NCI-H1417 treated with DMSO at 0.1 percent for 48 hours (cell line): ENCODE measurements at places on chromosomes 7 and 10.

DNA sequence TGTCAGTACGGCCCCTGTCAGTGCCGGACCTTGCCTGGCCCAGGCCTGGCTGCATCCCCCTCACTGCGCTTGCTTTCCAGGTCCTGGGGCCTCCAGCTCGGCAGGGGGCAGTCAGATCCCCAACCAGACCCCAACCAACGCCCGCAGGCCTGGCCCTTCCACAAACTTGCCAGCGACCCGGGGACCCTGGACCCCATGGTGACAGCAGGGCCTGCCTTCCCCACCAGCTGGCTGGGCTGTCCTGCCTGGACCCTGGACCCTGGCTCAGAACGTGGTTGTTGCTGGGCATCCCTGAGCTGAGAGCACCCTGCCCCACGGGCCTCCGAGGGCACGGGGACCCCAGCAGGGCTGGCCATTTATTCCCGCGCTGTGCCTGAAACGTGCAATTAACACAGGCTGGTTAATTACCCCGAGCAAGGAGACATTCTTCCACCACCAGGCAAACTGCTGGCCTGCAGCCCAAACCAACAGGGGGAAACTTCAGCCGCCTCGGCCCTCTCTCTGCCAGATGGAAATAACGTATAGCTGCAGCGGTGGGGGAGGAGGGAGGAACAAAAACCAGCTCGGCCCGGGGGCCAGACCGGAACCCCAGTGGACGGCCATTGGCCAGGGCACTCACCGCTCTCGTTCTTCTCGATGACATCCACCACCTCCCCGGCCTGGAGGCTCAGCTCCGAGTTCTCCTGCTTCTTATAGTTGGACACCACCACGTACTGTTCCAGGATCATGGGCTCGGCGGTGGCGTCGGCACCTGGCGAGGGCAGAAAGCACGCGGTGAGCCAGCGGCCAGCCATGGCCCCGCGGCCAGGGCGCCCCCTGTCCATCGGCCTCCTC is 167.1 kb downstream of the NEURL1 start:
- DNase-seq = no peak

GRCh38 chr7:156655251-156655650 is 14.7 kb downstream of the RNF32 start:
- no peak for DNase-seq

DNA sequence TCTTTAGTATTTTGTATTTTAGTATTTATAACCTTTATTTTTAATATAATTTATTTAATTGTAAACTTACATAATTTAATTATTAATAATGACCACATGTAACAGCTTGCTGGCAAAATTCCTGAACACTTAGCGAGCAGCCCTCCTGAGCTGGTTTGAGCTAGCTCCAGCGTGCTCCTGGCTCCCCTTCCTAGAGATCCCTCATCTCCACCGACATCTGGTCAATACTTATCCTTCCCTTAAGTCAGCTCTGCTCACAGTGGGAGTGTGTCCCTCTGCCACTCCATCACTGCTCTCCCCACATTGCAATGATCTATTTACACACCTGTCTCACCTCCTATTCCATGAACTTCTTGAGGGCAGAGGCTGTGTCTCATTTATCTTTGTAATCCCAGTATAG is 20.6 kb upstream of the TBXAS1 start:
- no peak for DNase-seq

- DNase-seq = no peak
Observed at GRCh38 chr10:98172073-98172472, 37.6 kb downstream of the R3HCC1L start.

- peak; percentile 9 for DNase-seq
Observed at GRCh38 chr7:3415861-3416312, 114.8 kb downstream of the SDK1 start.

DNA sequence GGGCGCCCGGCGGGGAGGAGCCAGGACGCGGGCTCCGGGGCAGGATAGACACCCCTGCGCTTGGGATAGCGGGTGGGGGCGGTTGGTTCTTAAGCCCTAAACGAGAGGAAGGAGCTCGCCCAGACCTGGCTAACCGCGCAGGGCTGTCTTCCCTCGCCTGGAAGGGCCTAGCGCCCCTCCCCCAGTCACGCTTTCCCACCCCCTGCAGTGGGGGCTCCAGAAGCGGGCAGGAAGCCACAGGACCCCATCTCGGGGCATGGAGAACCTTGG is 6.5 kb downstream of the SHH start:
- DNase-seq = no peak

GRCh38 chr7:5350600-5351385 is 68.0 kb downstream of the SLC29A4 start:
- no peak for DNase-seq

- no peak for DNase-seq
Observed at GRCh38 chr7:11213266-11213665, 239.6 kb downstream of the PHF14 start.

GRCh38 chr7:131249003-131249402 is 78.7 kb upstream of the MKLN1 start:
- no peak for DNase-seq

GRCh38 chr10:124266468-124267230 is 152.1 kb downstream of the OAT start:
- no peak for DNase-seq

DNA sequence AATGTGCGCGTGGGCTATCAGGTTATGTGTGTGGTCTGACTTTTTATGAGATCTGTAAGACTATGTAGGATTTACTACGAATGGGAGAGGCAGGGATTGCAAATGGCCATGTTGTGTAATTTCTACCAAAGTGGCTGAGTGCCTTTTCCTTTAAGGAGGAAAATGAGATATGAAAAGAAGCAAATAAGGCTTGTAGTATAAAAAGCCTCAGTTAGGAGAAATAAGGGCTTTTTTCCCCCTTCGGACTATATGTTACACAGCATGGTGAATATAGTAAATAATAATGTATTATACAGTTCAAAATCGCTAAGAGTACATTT is 447 bp upstream of the GPAM start:
- DNase-seq = no peak

DNA sequence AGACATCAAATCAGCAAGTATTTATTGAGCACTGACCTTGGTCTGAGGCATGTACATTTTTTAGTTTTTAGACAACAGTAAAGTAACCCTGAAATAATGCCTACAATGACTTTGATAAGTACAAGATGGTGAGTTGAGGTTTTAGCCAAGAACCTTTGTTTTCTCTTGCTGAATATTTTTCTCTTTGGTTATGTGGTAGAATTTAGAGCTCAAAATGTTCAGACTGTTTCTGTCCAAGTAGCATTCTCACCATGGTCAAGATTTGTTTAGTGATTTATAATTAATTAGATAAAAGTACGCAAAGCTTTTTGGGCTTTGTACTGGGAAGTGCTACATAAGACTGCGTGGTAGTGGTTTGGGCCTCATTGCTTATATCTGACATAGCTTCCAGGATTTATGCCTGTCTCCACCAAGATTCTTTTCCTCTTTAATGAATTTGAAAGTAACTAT is 102.4 kb downstream of the KAT6B start:
- DNase-seq = no peak

GRCh38 chr7:27235387-27236311 is 7.0 kb upstream of the EVX1 start:
- DNase-seq = no peak

GRCh38 chr10:21614000-21614399 is 80.0 kb downstream of the MLLT10 start:
- no peak for DNase-seq

DNA sequence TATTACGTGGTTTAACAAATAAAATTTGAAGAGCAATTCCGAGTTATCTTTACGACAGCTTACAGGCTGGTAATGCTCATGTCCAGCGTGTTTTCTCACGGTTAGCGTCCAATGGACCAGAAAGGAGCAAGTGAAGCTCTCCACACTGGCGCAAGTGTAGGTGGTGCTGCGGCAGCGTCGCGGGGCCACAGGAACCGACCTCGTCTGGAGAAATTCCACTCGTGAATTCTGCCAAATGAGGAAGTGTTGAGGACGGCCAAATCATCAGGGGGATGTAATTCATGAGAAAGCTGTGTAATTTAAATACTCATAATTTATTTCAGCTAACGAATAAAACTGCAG is 350 bp upstream of the ZNF37A start:
- no peak for DNase-seq

DNA sequence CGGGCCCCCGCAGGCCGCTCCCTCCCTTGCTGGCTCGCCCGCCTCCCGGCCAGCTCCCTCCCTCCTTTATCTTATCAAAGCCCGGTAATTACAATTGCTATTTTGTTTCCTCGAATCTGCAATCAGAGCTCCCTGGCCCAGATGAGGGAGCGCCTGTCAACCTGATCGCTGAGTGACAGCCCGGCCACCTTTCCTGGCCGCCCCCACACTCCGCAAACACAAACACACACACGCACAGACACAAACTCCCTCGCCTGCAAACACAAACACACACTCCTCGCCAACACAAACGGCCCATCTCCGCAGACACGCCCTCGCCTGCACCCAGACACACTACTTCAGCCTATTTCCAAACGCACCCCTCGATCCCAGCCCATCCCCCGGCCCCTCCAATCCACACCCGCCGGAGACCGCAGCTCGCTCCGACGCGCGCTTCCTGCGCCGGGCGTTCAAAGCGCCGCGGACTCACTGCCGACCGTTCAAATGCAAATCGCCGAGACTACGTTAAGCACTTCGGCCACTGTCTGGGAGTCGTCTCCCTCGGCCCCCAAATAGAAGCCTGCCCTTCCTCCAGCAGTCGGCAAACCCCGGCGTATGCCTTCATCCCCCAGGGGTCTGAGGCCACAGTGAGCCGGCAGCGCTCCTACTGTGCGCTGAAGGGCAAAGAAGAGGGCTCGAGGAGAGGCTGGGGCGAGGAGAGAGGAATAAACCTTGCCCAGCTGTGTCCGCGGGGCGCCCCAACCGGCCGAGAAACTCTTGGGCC is 3.0 kb upstream of the FGF8 start:
- no peak for DNase-seq

DNA sequence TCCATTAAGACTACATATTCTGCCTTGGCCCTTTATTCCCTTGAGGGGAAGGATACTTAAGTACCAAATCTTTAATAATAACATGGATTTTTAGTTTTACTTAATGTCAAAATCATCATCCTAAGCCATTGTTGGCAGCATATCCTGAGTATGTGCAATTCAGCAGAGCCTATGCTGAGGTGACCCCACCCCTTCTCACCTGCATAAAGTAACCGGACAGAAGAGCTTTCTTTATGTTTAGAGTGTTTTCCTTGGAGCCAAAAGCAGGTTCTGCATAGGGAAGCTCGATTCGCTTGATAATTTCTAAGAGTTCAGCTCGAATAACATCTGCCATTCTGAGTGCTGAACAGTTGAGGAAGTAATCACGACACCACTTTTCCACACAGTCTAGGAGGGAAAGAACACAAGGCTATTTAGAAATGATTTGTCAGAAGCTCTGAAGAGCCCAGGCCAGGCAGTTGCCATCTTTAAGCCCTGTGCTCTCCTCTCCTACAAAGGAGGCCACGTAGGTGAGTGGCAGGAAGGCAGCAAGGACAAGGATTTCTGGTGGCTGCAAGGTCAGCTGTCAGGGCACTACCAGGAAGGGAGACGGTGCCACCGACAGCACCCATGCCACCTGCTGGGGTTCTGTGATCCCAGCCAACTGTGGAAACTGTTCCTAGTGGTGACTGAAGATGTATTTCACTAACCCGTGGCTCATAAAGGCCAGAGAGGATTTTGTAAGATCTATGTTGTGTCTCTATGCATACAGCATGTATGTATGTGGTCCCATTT is 15.6 kb downstream of the BCCIP start:
- no peak for DNase-seq

DNA sequence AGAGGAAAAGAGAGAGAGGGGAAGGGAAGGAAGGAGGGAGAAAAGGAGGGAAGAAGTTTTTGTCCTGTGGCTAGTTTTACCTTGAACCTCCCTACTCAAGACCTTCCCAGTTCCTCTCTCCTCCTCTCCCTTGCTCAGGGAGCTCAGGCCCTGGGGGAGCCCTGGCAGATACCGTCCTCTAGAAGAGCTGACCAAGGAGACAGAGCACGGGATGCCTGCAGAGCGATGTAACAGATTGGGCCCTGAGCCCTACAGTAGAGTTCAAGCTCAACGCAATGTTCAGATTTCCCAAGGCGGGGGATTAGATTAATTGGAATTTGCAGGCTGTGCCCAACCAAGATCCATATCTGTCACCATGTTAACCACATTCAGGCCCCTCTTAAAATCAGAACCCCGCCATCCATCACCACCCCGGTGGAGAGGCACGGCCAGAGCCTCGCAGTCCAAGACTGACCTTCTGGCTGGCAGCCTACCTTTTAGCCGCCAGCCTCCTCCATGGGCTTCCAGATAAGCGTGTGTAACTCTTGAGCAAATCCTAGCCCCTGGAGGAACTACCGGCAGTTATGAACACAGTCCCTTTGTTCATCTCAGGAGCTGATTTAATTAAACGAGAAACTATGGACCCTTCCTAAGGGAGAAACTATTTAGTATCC is 70.6 kb downstream of the KCNMA1 start:
- no peak for DNase-seq

- no peak for DNase-seq
Observed at GRCh38 chr10:36840788-36841187, 284.6 kb upstream of the ANKRD30A start.

GRCh38 chr7:87627634-87627994 is 584 bp upstream of the RUNDC3B start:
- no peak for DNase-seq

DNA sequence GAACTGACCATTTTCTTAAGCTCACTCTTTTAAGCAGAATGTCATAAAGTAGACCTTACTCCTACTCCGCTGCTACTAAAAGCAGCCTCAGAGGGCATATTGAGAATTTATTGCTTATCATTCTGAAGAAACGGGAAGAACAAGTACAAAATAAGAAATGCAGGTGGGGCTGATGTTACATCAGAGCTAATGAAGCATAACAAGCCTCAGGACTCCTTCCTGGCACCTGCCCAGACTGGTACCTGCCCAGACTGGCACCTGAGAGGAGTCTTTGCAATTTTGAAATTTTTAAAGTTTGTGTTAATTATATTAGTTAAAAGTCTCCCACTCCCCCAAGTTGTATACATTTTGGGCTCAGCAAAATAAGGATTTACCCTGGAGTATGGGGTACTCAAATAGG is 162.4 kb downstream of the SEMA3E start:
- DNase-seq = no peak

DNA sequence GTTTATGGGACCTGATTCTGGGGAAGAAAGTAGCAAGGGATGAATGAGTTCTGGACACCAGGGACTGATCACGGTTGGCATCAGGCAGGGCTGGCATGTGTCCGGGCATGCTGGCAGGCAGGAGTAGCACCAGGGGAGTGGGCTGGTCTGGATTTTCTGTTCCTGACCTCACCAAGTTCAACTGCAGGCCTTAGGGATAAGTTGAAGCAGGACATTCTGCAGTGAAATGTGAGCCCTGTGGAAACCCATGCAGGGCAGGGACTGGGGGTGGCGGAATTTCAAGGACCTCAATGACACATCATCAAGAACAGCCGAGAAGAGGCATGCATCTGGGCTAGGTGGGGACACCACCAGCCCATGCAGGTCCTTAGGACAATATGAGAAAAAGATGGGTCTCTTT is 80.2 kb upstream of the ADAM12 start:
- no peak for DNase-seq

DNA sequence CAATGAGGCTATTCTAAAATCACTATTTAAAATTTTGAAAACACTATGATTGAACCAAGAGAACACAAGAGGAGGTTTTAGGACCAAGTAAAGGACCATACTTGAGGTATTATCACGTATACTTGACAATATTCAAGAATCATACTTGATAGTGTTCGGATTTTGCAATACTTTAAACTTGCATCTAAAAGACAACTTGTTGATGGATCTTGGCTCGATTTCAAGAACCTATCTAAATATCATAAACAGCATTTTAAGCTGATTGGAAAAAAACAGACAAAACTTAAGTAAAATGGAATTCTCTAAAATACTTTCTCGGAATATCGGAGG is 1.3 kb downstream of the NAMPT start:
- DNase-seq = no peak
